Stimulated activated CD8-positive, alpha-beta memory T cell treated with anti-CD3 and anti-CD28 coated beads, Interleukin-7, amount 100 ng/mL, for 1 hour (primary cell): ENCODE measurements at places on chromosomes 1 and 21.

DNA sequence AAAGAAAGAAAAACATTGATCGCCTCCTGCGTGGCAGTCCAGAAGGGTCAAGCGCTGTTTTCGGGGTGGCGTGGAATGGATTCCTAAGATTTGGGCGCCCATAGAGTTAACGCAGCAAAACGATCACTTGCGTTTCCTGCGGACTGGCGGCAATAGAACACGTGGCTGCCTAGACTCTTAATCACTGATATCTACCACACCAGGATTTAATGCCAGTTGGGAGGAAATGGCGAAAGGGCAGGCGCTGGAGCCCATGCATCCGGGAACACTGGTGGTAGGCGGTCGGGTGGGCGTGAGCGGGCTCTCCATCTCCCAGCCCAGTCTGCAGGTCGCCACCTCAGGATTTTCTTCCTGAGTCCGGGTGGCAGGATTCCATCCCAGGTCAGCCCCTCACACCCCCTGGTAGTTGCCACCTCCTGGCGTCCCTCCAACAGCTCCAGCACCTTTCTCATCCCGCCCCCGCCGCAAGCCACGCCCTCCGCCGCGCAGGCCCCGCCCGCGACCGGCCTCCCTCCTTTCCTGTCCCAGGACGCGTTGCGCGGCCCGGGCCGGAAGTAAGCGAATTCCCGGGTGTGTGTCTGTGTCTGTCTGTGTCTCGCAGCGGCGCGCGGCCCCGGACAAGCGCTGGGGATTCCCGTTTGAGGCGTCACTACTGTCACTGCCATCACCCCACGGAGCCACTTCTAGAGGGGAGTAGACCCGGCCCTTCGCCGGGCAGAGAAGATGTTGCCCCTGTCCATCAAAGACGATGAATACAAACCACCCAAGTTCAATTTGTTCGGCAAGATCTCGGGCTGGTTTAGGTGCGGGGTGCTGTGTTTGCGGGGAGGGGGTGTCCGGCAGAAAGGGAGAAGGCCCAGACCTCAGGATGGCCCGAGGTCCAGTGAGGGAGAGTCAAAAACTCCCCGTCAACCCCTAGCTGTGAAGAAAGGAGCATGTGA lies at the start of gene SLC30A7:
Gene SLC30A7, plus strand, starts transcription at position 551 of the 941 bp plus-strand sequence. Its CDS starts 173 bp downstream, at position 724.
- peak; percentile 97 for DNase-seq

DNA sequence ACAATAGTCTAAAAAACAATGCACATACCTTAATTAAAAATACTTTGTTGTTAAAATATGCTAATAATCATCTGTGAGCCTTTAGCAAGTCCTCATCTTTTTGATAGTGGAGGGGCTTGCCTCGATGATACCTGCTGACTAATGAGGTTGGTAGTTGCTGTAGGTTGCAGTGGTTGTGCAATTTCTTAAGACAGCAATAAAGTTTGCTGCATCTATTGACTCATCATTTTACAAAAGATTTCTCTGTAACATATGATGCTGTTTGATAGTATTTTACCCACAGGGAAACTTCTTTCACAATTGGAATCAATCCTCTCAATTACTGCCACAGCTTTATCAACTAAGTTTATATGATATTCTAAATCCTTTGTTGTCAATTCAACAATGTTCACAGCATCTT lies 7.6 kb downstream of the C1orf87 start:
- no peak for DNase-seq

GRCh38 chr1:201348211-201348566 lies 29.3 kb downstream of the TNNT2 start:
- DNase-seq: no peak

DNA sequence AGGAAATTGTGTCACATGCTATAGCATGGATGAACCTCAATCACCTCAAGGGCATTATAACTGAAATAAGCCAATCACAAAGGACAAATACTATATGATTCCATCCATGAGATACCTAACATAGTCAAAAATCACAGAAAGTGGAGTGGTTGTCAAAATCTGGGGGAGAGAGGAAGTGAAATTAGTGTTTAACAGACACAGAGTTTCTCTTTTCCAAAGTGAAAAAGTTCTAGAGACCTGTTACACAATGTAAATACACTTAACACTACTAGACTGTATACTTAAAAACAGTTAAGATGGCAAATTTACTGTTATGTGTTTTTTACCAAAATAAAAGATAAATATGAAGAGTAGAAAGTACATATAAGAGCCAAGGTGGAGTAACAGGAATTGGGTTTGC lies 31.8 kb downstream of the ZNF644 start:
- DNase-seq: no peak

DNA sequence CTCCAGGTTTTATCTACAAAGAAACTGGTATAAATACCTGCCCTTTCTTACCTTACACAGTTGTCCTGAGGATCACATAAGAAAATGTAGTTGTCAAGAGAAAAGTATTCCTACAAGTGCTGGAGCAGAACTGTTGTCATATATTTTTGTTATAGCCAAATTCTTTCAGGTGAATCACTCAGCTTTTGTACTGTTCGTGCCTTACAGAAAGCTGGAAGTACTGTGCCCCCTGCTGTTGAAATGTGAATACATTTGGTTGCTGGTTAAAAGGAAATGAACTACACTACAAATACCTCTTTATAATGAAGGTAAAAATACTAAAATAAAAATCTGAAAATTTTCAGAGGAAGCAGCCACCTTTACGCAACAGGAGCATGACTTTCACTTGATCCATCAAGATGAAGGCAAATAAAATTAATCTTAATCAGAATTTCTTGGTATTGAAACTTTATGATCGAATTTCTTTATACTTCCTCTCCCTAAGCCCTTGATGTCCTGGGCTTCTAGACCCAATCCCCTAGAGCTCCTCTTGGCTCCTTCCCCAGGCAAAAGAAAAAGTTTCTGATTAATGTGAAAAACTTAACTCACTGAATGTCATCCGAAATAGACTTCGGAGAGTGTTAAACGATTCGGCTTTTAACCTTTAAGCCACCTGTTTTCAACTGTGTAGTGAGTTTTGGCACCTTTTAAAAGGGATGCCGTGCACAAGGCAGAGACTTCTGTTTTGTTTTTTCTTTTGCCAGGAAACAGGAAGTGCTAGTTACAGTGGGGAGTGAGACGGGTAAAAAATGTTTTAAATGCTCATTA lies 12.5 kb downstream of the CHML start:
- no peak for DNase-seq

DNA sequence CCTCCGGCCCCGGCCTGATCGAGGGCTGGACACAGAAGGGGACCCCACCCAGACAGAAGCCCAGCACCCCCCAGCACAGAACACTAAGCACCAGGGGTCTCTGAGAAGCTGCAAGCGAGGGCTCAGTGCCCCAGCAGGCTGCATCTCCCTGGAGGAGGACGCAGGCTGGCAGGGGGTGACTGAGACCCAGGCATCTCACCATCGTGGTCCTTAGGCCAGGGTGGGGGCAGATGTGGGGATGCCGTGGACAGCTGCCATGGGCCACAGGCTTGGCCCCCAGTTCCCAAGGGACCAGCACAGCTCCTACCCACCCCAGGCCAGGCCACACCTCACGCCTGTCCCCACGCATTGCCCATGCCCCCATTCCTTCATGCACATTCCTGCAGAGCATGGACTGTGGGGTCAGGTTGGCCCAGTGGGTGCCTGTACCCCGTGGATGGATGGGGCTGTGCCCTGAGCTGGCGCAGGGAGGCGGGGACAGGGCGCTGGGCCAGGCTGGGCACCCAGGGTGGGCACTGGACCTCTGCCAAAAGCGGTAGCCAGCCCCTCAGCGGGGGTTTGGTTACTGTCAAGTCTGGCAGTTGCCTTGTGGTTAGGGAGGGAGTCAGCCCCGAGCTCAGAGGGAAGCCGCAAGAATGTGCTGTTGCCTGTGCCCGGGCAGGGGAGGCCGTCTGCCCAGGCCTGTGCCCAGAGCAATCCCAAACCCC lies 61.5 kb downstream of the ARHGEF16 start:
- no peak for DNase-seq

GRCh38 chr21:43890042-43890441 lies 25.0 kb downstream of the AGPAT3 start:
- no peak for DNase-seq

- DNase-seq: no peak
Measured at GRCh38 chr1:3435666-3436065, 18.8 kb upstream of the ARHGEF16 start.

DNA sequence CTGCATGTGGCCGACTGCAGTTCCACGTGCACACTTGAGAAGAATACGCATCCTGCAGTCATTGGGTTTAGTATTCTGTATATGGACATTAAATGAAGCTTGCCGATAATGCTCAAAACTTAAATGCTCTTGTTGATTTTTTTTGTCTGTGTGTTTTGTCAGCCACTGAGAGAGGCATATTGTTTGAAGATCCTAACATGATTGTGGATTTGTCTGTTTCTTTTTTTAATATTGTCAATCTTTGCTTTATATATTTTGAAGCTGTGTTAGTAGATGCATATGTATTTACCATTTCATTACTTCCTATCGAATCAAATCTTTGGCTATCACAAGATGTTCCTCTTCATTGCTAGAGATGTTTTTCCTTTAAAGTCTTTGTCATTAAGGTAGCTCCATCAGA lies 73.2 kb downstream of the FHAD1 start:
- no peak for DNase-seq

- no peak for DNase-seq
Measured at GRCh38 chr1:147283011-147283410, 40.5 kb downstream of the CHD1L start.

DNA sequence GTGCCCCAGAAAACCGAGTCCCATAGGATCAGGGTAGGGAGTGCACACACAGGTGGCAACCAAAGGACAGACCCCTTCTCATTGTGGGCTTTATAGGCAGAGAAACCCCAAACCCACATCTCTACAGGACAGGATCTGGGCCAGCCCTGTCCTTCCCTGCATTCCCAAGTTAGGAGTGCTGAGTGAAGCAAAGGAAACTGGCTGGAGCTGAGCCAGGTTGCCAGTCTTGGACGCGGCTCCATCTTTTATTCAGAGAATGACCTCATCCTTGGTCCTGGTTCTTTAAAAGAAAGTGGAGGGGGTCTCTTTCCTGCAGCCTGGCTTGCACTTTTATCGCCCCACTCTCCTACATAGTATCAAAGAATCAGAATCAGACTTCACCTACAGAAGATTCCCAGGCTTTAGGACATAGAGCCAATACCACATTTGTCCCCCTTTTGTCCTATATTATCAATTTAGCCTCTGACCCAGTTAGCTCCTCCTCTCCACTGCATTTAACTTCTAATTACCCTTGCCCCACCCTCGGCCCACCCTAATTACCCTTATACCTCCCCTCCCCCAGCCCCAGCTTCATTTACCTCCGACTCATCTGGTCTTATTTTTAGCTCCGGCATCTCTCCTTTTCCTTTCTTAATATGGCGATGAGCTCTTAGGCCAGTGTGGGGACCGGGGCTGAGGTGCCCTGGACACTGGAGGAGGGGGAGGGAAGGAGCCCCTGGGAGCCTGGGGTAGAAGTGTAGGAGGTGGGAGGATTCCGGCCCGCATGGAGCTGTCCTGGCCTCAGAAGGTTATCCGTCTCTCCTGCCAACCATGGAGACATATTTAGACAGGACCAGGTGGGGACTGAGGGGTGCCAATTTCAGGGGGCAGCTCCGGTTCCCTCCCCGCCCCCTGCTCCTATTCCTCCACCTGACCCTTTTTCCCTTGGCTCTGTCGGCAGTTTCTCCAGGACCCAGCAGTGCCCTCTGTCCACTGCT lies at the start of gene CASQ1:
Gene CASQ1, plus strand, starts transcription at position 927 of the 977 bp plus-strand sequence. CDS start 177 bp downstream, outside the sequence.
- DNase-seq: no peak

GRCh38 chr21:28464095-28464494 lies 528.6 kb downstream of the LTN1 start:
- DNase-seq: no peak

- no peak for DNase-seq
Measured at GRCh38 chr1:39896909-39897685, 4.6 kb downstream of the MYCL start.

DNA sequence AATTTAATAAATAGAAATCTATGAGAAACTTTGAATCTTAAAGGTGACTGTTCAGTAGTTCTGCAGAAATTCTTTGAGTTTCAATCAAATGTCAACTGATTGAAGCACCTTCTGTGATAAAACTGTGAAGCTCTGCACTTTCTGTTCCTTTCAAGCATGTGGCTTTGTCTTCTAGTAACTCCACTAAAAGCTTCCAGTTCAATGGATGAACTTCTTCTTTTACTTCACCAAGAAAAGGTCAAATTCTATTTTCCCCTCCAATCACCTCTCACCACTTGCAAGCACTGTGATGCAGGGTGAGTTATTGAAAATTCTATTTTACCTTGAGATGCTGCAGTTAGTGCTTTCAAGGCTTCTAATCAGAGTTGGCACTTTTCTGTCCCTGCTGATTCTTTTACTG lies 515.3 kb upstream of the B3GALT2 start:
- no peak for DNase-seq

GRCh38 chr1:63524201-63524600 lies 876 bp downstream of the EFCAB7 start:
- DNase-seq: no peak

GRCh38 chr1:46457178-46457577 lies 32.5 kb upstream of the DMBX1 start:
- no peak for DNase-seq

DNA sequence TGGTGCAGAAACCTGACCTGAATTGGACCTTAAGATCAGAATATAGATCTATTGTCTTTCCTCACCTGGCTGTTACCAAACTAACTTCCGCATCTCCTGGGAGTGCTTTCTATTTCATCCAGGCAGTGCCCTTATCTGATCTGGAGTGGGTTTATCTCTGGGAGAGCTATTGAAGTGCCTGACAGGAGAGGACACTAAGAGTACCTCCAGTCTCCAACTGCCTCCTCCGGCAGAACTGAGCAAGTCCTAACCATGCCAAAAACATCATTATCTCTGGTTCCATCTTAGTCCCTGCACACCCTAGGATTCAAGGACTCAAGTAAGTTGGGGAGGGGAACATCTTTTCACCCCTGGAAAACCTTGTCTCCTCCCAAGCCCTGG lies 12.4 kb upstream of the KCNJ15 start:
- no peak for DNase-seq

GRCh38 chr1:31624309-31624708 lies 6.8 kb downstream of the HCRTR1 start:
- DNase-seq: no peak

DNA sequence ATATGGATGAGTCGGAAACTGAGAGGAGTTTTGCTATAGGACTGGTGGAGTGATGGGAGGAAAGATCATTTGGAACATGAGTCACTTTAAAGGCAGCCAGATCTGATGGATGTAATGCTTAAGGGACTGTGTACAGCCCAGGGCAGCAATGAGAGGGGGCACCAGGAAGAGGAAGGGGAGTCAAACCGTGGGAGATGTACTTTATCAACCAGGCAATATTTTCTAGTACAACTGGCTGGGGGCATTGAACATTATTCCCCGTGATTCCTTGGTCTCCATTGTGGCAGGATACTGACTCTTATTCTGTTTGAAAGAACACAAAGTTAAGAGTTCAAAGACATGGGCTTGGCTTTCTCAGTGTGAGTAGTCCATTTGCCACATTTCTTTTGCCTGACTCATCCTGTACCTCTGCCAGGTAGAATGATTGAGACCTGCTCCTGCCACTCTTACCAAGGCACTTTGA lies 268.2 kb upstream of the NR5A2 start:
- no peak for DNase-seq

GRCh38 chr21:18298228-18298627 lies 53.6 kb downstream of the CHODL start:
- DNase-seq: no peak

DNA sequence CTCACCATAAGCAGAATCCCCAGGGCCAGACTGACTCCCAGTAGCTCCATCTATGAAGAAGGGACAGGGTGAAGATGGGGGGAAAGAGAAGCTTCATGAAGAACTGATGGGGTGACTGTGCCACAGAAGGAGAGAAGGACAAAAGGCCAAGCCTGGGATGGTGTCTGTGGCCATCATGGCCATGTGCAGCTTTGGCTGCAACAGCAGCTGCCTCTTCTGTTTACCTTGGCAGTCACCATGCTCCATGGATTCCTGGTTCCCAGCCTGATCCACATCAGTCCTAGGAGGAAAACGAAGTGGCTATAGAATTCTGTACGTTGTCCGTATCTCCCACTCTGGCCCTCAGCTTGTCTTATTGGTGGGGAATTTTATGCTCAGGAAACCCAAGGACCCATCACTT lies 12.0 kb downstream of the SEMA6C start:
- DNase-seq: no peak
